Stimulated activated effector memory CD8-positive, alpha-beta T cell treated with anti-CD3 and anti-CD28 coated beads, Interleukin-12 subunit alpha, Interleukin-12 subunit beta, amount 100 ng/mL, for 72 hours (primary cell): ENCODE measurements at places on chromosomes 6 and 20.
A peak's percentile ranks its signal among the peaks of the same experiment; 100 is the strongest.

DNA sequence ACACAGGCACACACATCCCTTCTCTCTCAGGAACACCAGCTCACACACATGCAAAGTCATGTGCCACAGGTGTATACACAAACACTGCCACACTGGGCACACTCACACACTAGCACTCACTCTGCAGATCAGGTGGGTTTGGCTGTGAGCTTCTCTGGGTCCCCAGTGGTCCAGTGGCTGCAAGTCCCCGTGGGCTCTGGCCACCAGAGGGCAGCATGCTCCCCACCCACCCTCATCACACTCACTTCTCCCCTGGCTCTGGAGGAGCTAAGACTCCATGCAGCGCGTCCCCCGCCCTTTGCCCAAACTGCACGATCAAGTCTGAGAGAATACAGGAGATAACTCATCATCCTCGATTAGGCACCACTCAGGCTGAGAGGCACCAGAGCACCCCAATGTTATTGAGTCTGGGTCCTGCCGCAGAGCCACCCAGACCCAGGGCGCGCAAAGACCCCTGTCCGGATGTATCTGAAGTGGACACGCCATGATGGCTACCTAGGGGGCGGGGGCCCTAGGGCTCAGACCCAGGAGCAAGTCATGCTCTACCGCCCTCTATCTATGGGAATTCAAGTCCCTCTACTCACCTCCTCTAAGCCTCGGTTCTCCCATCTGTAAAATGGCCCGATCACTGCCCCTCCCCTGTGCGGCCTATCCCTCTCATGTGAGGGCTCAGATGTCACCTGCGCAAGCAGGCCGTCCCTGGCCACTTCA is 90.5 kb downstream of the GRM4 start:
- peak; percentile 80 for DNase-seq

- no peak for DNase-seq
Measured at GRCh38 chr6:65088575-65088974, 618.5 kb downstream of the EYS start.

- DNase-seq, result no peak
Measured at GRCh38 chr20:53365539-53366075, 228.0 kb downstream of the ZNF217 start.

DNA sequence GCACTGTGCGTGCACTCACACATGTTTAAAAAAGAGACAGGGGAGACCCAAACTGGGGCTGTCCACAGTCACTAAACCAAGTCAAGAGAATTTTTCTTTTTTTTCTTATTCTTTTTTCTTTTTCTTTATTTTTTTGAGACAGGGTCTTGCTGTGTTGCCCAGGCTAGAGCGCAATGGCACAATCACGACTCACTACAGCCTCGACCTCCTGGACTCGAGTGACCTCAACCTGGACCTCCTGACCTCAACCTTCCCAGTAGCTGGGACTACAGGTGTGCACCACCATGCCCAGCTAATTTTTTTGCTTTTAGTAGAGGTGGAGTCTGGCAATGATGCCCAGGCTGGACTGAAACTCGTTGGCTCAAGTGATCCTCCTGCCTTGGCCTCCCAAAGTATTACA is 89.4 kb upstream of the NFATC2 start:
- no peak for DNase-seq

- DNase-seq, result no peak
Measured at GRCh38 chr6:125922322-125922860, 34.2 kb upstream of the HINT3 start.

DNA sequence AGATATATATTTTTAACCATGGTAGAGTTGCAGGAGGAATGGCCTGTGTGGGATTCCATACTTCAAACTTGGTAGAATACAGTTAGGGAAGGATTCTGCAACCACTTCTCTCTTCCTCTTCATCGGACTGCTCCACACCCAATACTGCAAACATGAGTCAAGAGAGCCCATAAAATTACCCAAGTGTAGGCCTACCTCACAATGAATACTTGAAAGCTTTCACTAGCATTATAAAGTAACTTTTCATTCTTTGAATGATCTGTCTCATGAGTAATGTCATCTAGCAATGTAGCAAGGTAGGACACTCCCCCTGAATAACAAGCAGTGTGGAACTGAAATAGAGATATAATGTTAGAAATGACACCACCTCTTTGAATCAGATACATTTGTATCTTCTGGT is 79.4 kb downstream of the FOXC1 start:
- no peak for DNase-seq

GRCh38 chr20:50601511-50602431 is 89.6 kb downstream of the RIPOR3 start:
- DNase-seq, result no peak

DNA sequence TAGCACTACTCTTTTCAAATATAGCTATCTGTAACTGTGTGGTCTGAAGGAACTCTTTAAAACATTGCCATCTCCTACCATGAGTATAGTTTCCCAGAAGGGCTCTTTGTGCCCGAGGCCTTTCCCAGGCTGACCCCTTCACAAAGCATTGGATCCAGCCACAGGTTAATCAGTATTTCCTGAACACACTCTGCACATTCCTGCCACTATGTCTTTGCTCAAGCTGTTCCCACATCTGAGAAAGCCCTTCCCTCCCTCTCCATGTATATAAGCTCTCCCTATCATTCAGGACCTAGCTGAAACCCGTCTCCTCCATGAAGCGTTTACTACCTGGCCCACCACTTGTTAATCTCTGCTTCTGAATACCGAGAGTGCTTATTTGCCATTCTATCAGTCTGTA is 47.8 kb upstream of the PKHD1 start:
- DNase-seq, result no peak

GRCh38 chr6:28551891-28552666 is 26.4 kb downstream of the GPX5 start:
- no peak for DNase-seq

DNA sequence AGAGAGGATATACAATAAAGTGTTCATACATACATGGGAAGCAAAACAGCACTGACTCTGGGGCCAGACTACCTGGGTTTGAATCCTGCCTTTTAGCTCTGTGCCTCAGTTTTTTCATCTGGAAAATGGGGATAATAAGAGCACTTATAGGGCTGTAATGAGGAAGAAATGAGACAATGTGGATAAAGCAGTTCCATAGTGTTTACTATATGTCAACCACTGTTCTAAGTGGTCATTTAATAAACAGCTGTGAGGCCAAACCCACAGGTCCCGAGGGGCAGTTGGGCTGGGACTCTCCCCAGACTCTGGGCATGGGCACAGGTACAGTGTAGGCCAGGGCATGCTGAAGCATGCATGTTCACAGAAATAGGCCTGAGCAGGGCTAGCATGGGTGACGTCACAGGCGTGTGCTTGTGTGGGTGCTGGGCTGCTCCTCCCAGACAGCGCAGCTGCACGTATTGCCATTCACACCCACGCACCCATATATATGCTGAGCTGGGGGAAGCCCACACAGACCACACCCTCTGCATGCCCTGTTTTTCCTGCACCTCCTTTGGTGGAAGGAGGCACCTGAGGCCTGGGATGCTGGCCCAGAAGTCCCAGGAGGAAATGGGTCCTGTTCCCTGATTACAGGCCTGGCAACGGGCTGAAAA is 3.5 kb upstream of the PLCG1 start:
- DNase-seq, result no peak

DNA sequence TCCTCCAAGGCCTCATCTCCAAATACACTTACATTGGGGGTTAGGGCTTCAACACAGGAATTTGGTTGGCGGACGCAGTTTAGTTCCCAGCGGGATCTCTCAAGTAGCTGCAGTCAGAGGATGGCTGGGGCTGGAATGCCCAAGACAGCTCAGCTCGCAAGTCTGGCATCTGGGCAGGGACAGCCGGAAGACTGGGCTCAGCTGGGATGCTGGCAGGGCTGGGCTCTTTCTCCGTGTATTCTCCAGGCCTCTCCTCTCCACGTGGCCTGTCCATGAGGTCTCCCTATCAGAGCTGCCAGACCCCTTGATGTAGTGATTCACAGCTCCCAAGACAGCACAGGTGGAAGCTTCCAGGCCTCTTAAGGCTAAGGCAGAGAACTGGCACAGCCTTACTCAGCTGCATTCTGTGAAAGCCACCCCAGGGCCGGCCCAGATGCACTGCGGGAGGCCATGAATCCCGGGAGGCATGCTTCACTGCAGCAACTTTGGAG is 5.0 kb downstream of the FGD2 start:
- no peak for DNase-seq

DNA sequence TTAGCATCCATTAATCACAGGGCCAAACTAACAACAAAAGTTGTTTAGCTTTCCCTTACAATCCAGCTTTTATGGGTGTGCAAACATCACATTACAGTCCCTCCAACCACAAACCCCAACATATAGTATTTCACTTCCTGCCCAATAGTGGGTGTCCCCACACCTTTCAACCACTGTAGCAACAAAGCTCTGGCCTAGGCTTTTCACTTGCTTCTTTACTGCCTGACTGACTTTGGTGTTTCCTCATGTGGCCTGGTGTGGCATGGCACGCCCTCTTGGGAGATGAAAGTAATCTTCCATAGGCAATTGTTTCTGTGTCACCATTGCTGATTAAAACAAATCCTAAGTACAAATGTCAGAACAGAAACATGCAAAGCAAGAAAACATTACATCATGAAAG is 46.3 kb downstream of the MCM8 start:
- DNase-seq, result peak; percentile 67

GRCh38 chr6:44855562-44856411 is 468.3 kb downstream of the CDC5L start:
- no peak for DNase-seq

- no peak for DNase-seq
Measured at GRCh38 chr6:93083337-93084230, 335.8 kb downstream of the EPHA7 start.

GRCh38 chr20:22574545-22575086 is 9.8 kb downstream of the FOXA2 start:
- DNase-seq, result no peak

GRCh38 chr6:129844118-129844891 is 16.8 kb downstream of the TMEM244 start:
- DNase-seq, result no peak

DNA sequence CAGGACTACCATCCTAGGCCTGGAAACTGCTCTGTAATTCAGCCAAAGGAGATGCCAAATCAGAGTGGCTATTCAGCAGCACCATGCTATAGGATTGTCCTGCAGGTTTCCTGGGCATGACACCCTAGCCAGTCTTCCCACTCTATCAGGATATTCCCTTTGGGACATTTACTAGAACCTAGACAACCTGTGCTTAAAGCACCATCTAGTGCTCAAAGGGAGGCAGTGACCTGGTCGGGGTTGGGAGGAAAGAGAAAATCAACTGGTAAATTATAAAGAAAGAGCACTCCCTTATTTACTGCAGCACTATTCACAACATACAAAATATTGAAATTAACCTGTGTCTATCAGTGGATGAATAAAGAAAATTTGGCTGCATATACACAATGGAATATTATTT is 67.2 kb upstream of the SMLR1 start:
- no peak for DNase-seq

DNA sequence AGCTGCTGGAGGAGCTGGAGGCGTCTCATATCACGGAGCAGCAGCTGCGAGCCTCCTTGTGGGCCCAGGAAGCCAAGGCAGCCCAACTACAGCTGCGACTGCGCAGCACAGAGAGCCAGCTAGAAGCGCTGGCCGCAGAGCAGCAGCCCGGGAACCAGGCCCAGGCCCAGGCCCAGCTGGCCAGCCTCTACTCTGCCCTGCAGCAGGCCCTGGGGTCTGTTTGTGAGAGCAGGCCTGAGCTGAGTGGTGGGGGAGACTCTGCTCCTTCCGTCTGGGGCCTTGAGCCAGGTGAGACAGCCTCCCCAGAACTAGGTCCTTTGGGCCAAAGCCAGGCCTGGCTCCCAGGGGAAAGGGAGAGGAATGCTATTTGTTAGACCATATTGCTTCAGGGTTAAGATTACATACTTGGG is 31.7 kb downstream of the C20orf173 start:
- DNase-seq, result no peak

DNA sequence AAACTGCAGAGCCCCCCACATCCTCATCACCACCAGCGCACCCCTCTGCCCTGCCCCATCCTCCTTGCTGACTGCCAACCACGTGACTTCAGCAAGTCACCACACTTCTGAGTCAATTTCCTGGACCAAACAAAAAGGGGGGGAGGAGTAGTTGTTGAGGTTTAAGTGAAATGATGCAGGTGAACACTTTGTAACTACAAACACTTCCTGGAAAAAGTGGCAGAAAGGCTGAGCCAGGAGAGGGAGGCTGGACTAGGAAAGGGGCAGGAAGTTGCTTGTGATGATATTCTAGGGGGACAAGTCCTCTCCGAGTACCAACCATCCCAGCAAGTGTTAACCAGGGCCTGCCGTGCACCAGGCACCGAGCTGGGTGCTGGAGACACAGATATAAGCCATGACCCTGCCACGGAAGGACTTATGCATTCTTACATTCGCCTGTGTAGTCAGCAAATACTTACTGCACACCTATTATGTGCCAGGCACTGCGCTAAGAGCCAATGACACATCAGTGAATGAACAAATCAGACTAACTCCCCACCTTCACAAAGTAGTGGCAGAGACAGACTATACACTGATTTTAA is 67.3 kb downstream of the PREX1 start:
- DNase-seq, result peak; percentile 40

DNA sequence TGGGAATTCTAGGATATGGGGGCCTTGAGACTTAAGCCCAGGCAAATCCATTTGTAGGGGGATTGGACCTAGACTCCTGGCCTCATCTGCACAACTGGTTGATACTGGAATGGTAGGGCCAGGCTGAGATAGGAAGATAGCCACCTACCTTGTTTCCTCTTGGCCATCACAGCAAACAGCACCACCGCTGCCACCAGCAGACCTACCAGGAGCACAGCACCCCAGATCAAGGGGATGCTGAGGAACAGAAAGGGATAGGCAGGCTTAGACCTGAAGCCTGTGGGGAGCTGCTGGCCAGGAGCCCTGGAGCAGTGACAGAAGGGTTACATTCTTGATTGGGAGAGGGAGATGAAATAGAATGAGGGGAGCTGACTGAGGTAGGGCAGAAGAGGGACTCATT is 3.5 kb downstream of the TREML1 start:
- no peak for DNase-seq

GRCh38 chr6:70289299-70289698 is 13.6 kb downstream of the COL9A1 start:
- DNase-seq, result no peak

DNA sequence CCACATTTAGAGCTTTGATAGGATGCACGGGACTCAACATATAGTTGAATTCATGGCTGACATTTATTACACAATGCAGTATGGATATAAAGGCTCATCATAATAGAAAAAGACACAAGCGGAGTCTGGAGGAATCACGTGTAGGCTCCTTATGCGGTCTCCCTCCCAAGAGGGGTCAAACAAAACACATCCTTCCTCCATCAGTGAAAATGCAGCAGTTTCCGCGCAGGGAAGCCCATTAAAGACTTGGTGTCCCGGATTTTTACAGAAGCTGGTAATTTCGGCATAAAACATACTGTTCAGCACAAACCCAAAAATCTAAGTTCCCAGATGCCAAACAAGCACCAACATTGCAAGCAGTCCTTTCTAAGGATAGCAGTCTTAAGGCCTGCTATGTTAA is 1.1 kb downstream of the USP45 start:
- DNase-seq, result no peak
